Stimulated activated CD8-positive, alpha-beta memory T cell treated with anti-CD3 and anti-CD28 coated beads, Interleukin-7, amount 100 ng/mL, for 24 hours (primary cell): ENCODE measurements at places on chromosomes 5 and 9.

DNA sequence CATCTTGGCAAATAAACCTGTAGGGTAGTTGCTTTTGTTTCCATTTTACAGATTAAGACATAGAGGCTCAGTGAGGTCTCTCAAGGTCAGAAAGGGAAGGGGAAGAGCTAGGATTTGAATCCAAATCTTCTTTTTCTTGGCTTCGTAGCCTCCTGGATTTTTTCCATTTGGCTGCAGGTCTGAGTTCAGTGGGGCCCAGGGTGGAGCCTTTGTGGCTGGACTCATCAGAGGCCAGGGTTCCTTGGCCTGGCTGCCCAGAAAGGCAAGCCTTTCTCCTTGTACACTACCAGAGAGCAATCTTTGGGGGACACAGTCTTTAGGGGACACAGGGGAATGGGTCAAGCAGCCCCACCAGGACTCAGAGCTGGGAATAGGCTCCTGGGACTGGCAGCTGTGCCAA lies 10.5 kb upstream of the TRAF1 start:
- no peak for DNase-seq

DNA sequence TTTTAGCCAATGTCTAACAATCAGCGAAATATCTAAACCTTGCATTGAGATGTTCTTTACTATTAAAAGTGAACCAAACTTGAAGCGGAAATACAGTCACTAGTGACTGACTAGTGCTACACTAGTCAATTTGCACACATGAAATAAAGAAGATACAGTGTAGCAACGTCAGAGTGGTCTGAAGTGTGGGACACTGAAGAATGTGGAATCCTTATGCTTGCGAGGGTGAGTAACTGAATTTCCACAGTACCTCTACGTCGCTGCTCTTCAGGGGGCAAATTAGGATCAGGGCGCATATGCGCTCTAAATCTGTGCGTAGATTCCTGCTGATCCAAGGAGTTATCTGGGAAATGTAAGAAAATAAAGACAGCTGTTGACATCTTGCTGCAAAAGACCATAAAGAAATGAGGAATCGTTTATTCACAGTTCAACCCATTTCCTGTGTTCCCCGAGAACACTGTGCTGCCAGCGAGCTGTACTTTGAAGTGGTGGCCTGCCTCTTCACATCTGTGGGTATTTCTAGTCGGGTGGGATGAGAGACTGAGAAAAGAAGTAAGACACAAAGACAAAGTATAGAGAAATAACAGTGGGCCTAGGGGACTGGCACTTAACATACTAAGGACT lies 39.8 kb upstream of the FLT4 start:
- no peak for DNase-seq

GRCh38 chr9:5978523-5978922 lies 36.9 kb downstream of the RANBP6 start:
- DNase-seq = no peak

- DNase-seq = no peak
Observed at GRCh38 chr5:77644371-77645157, 6.1 kb upstream of the OTP start.

DNA sequence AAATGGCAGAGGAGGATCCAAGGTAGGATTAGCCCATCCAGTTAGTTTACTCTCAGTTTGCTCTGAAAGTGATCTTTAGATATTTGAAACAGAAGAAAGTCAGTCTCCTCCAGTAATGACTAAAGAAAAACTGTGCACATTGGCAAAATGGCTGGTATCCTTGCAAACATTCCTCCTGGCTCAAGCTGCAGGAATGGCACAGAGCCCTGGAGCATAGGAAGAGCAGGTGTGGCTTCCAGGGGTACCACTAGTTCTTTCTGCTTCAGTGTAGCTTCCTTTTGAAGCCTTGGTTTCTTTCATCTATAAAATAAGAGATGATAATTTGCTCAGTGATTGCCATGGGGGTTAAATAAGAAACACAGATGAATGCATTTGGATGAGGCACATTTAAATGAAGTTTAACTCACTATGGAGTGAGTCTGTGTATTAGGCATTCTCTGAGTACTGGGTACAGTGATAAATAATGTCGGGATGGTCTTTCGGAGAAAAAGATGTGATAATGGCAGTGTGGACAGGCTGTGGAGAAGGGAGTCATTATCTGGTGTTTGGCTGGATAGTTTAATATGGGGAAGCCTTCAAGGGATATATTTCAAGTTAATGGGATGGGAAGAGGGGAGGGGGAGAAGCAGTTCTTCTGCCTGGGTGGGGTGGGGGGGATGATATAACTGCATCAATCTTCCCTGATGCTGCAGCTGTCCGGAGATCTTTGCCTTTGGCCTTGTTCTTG lies 217.3 kb upstream of the KLF4 start:
- no peak for DNase-seq
